ENCODE measurements at places on chromosomes 12 and 14. TPM values are rescaled to one million over a fixed set of nuclear protein-coding genes. Genes with fewer than 3 reads are reported as not detected.

DNA sequence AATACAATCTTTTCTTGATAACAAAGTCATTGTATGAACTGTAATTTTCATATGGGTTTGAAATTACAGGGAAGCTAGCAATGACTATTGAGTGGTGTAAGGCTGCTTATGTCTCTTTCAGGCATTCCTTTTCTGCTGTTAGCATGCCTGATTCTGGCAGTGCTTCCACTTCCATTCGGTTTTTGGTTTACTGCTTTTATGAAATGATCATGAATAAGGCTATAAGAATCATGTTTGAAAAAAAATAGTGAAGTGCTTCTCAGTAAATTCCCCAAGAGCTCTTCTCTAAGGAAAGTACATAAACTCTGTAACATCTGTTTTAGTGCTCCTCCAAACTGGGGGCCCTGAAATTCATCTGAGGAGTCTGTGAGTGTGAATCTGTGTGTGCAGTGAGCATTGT, 434.0 kb upstream of the RGS6 start:
- no peak for DNase-seq

- DNase-seq, result no peak
Measured at GRCh38 chr12:27095346-27095745, 13.0 kb upstream of the C12orf71 start.

- no peak for DNase-seq
Measured at GRCh38 chr12:27198036-27198435, 46.0 kb upstream of the STK38L start.

DNA sequence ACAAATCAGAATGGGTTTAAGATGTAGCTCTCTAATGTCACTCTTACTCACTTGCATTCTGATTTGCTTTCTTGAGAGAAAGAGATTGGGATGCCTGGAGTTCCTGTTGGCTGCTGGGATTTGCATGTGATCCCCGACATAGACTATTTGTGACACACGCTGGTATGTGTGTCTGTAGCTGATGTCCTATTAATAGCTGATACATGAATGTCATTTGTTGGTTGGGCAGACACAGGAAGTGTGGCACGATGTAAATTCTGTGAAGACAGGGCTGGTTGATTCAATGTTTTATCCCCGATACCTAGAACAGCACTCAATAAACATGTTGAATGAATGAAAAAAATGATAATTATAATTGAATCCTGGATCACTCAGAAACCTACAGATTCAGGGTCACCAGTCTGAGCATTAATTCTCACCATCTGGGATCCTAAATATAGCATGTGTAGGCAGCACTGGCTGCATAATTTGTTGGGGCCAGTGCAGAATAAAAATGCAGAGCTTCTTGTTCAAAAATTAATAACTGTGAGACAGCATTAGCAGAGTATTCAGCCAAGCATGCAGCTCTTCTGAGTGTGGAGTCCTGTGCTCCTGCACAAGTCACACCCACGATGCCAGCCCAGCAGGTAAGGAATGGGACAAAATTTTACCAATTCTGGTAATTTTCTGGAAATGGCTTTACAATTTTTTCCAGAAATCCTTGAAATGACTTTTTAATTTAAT, 35.5 kb upstream of the SOCS2 start:
- no peak for DNase-seq

DNA sequence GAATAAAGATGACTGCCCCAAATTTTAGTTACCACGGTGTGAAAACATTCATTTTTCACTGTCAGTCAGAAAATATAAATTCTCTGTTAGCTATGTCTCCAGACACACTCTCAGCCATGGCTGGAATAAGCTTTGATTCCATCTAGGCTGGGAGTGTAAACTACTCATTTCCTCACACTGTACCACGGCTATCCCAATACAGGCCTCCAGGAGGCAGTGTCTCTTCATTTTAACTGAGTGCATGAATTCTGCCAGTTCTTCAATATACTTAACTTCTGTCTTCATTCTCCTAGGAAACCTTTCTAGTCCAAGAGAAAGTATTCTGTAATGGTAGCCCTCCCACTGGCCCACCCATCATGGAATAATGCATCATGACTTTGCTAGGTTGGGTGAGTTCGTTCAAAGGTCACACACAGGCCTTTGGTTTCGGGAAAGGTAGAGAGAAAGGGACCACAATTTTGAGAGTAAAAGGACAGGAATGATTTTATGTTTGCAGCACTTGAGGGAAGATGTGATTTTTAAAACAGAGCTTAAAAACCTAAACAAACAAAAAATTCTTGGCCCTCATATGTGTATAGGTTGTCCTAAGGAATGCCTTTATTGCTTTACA, 381.1 kb downstream of the SEC23A start:
- DNase-seq, result no peak

- DNase-seq, result no peak
Measured at GRCh38 chr14:72849222-72849621, 44.7 kb downstream of the DPF3 start.

The GPR84 gene
- polyA plus RNA-seq, result not detected

The OR4E2 gene
- polyA plus RNA-seq, result not detected

- DNase-seq, result no peak
Measured at GRCh38 chr12:40907115-40907527, 214.9 kb downstream of the CNTN1 start.
